ENCODE measurements at places on chromosomes 5 and 9. TPM values are rescaled to one million over a fixed set of nuclear protein-coding genes. Genes with fewer than 3 reads are reported as not detected.

The RFX3 gene
- 14.1 TPM for total RNA-seq

GRCh38 chr5:39713250-39713916 is 288.6 kb upstream of the DAB2 start:
- no peaks in the 10 kb centered on the region for H3K27me3 ChIP-seq
- H3K4me3 ChIP-seq, result no peak overlapping the region
- no peak overlapping the region for H3K27ac ChIP-seq
- no peaks in the 10 kb centered on the region for H3K4me1 ChIP-seq
- no peak for DNase-seq

DNA sequence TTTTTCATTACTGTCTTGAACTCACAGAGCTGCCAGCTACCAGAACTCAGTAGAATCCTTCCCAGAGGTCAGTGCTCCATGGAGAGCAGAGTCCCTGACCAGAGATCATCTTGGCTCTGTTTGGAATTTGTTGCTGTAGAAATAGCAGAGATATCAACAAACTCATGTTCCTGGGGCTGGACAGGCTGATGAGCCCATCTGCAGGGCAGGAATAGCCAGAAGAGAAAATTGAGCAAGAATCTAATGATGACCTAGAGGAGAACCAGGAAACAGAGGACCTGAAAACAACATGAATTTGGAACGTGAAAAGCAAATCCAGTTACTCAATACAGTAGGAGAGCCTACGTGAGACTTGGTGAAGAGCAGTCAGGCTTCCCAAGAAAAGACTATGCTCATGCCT is 437.8 kb downstream of the PLK2 start:
- no peaks in the 10 kb centered on the region for H3K27me3 ChIP-seq
- no peaks in the 10 kb centered on the region for H3K4me1 ChIP-seq
- H3K4me3 ChIP-seq, result no peak overlapping the region
- no peaks in the 10 kb centered on the region for H3K36me3 ChIP-seq

DNA sequence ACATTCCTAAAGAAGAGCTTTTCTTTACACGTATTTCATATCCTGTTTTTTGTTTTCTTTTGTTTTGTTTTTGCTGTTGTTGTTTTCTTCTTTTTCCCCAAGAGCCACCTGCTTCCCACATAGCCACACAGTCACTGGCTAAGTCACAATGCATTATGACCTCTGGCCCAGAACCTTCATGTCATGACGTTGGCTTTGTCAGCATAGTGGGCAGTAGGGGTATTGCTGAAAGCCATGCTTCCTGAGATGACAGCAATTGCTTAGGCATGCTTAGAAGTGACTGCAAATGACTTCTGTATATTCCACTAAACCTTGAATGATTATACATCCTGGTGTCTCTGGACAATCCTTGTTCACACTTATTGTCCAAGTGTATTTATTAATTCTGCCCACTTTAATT is 375.8 kb downstream of the TAF11L14 start:
- H3K4me3 ChIP-seq, result no peak overlapping the region
- H3K4me1 ChIP-seq, result no peaks in the 10 kb centered on the region

GRCh38 chr9:3435732-3436131 is 90.1 kb downstream of the RFX3 start:
- no peaks in the 10 kb centered on the region for H3K4me1 ChIP-seq
- no peaks in the 10 kb centered on the region for H3K27me3 ChIP-seq
- DNase-seq, result no peak
- no peaks in the 10 kb centered on the region for H3K36me3 ChIP-seq
- H3K27ac ChIP-seq, result no peak overlapping the region

All from CD8-positive, alpha-beta memory T cell (primary cell).